Right renal pelvis (tissue), 4 donors: ENCODE measurements at places on chromosomes 5 and 9.

DNA sequence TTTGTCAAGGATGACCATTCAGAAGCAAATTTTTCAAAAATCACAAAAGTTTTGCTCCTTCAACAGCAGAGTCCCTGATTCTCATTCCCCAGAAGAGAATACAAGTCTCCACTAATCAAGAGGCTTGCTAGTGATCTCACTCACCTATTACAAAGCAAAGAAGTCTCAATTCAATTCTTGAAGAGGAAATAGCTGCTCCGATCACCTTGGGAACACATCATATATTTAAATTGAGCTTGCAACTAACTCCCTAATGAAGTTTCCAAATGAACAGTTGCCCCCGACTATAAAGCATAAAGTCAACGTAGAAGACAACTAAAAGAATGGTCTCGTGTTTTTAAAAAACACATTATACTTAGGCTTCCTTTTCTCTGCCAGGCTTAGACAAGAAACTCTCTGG lies 1.6 kb downstream of the LIFR start:
- DNase-seq, result no peak

DNA sequence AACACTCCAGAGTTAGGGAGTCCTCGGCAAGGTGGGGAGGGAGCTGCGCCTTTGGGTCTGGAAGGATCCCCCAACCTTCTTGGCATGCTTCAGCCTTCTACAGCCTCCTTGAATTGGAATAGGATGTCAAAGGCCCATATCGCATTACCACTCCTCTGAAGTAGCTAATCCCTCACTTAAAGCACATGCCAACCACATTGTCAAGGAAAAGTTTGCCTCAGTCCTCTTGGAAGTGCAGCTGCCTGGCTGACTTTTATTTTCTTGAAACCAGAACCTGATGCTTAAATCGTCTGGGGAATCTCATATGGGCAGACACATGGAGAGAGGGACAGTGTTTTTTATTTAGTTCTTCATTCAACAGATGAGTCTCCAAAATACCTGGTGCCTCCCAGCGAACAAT lies 14.5 kb downstream of the CXCL14 start:
- DNase-seq, result no peak

DNA sequence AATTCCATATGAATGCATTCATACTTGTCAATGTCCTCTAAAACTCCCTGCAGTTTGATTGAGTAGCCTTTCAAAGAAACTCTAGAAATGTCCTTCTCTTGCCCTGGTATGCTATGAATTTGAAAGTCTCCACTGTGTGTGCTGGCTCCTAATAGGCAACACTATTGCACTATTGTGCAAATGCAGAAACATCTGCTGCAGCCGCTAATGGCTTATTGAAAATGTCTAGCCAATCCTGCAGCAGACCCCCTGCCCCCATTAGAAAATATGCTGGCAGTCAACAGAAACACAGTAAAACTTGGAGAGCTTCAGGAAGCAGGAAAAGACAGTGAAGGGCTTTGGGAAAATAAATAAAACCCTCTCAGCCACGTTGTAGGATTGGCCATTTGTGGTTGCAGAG lies 87.3 kb upstream of the GRAMD2B start:
- DNase-seq, result no peak

DNA sequence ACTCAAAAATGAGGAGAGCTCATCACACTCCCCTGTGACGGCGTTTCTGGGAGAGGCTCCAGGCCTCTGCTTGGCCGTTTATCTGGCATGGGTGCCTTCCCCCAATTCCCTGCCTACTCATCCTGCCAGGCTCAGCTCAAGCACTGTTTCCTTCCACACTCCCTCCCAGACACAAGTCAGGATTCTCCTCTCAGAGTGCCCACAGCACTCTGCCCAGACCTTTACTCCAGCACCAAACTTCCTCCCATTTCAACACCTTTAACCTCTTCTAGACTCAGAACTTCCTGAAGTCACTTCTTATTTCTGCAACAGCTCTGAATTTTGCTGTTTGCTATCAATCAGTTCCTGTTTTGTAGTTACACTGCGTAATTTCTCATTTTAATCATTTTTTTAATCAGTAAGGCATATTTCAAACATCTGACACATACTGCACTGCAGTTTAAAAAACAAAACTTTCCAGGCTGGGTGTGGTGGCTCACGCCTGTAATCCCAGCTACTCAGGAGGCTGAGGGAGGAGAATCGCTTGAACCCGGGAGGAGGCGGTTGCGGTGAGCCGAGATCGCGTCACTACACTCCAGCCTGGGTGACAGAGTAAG lies 16.0 kb downstream of the TRMO start:
- no peak for DNase-seq

DNA sequence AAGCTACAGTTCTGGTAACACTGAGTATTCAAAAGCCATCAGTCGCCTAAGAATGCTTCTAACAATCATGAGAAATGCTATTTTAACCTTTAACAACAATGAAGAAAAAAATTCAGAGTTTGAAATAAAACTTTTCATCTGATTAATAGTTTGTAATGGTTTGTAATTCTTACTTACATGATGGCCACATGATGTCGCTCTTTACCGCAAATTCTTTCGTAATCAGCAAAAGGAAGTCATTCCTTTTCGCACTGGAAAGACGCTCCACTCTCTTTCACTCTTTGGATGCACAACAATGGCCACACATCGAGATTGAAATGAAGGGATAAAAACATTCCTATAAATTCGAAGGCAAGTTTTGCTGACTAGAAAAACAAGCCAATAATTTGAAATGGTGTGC lies at the start of gene PCDHA7:
Gene PCDHA7, plus strand, starts transcription at position 277 of the 400 bp plus-strand sequence. Its CDS starts 115 bp downstream, at position 392.
- DNase-seq, result no peak
